Activated CD8-positive, alpha-beta memory T cell treated with anti-CD3 and anti-CD28 coated beads for 4 hours (primary cell): ENCODE measurements at places on chromosomes 1 and 21.

- DNase-seq, result no peak
These were observed 854.4 kb downstream of the LTN1 start for GRCh38 chr21:28138272-28138671.

DNA sequence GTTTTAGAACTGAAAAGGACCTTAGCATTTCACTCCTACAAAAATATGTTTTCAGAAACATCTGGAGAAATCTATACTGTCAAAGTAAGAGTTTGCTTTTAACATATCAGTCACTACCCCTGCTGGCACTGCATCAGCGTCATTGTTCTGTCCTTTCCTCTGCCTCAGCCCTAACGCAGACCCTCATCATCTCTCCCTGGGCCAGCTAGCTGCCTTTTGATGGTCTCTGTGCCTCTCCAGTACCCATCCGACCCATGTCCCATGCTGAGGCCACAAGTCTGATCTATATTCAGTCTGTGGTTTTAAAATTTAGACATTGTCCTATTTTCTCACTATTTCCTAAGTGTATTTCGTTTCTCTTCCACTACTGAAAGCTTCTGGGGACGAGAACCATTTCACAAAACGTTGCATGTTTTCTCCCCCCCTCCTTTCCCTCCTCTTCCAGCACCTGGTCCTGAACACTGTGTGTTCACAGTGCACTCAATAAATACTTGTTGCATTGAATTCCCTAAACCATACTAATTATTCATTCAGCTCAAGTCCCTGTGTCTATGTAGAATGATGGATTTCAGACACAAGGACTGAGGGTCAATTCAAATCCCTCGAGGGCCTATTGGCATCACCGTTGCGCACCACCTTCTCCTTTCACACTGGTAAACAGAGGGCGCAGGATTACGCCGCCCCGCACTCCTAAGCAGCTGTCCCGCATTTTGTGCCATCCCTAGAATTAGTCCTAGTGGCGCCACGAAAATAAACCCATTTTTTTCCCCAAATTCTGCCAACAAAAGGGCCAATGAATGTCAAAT, 53.4 kb downstream of the CD2 start:
- DNase-seq, result no peak

DNA sequence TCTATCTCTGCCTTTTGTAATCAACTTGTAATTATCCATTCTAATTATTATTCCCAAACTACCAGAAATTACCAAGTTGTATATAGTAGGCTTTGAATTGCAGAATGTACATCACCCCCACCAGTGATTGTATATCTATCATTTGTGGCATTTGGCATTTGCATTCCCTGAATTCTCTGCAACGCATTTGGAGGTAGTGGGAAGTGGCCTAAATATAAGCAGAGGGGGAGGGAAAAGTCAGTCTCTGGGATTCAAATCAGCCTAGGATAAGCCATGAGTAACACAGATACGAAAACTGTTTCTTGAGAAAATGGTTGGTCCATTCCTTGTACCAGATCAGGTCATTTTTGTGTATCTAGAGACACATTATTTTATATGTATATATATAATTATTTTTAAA, 20.7 kb downstream of the DDX20 start:
- DNase-seq, result no peak

- peak; percentile 68 for DNase-seq
These were observed 4.6 kb downstream of the ID3 start for GRCh38 chr1:23554481-23555269.

- no peak for DNase-seq
These were observed 362.2 kb downstream of the SRGAP2C start for GRCh38 chr1:121546830-121547591.

- DNase-seq, result no peak
These were observed 31.4 kb upstream of the PCBP3 start for GRCh38 chr21:45611939-45612664.

DNA sequence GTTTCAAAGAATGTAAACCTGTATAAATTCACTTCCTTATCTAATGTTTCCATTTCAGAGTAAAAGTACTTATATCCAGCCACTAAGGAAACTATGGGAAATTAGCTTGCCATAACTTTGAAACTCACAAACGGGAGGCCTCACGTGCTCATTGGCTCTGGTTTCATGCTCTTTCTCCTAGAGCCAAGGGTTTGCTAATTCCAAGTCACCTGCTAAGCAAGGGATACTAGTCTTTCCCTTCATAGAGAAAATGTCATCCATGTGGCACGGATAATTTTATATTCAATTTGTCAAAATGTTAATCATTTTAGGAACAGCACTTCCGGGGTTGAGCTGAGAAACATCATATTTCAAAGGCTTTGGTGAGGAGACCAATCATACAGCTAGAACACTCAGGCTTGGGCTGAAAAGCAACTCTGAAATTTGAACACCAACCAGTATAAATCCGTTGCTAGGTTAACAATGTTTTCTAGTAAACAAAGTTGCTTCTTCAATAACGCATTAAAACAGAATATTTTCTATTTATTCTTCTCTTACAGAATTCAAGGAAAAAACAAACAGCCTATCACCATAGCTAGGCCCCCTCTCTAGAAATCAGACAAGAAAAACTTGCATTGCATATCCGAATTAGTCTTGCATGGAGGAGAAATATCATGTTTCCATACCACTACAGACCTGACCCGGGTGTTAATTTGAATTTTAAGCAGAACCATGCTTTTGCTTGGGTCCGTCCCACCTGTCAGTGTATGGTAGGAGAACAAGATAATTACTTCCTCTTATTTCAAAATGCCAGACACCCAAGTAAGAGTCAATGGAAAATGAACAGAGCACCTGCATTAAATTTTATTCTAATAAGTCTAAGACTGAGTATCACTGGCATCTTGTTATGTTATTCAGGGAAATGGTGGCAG, 196.1 kb upstream of the ESRRG start:
- no peak for DNase-seq

DNA sequence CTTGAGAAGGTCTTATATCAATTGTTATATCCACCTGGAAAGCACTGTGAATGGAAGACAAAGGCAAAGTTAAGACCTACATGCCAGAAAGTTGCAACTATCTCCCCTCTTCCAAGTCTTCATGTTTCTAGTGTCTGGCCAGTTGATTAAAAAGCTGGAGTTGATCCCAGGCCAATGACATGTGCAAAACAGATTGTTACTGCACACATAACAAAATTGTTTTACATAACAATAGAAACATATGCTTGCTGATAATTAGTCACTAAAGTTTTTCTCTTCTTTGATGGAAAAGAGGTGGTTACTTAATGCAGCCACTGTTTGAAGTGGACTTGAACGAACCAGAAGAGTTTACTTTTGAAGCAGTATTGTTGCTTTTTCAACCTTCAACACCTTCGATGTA, 158.2 kb downstream of the TGFBR3 start:
- DNase-seq, result no peak

DNA sequence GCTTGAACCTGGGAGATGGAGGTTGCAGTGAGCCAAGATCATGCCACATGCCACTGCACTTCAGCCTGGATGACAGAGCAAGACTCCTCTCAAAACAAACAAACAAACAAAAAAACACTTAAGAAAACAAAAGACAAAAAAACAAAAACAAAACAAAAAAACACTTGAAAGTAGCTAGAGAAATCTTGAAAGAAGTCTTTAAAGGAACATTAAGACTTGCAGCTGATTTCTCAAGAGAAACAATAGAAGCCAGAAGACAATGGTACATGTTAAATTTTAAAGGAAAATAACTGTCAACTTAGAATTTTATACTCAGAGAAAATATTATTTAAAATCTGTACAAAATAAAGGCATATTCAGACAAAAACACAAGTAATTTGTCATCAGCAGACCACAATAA, 71.3 kb downstream of the HLX start:
- DNase-seq, result no peak

GRCh38 chr1:214842856-214843255, 239.7 kb upstream of the KCNK2 start:
- DNase-seq, result no peak
